ENCODE measurements at places on chromosomes 3 and 15.

DNA sequence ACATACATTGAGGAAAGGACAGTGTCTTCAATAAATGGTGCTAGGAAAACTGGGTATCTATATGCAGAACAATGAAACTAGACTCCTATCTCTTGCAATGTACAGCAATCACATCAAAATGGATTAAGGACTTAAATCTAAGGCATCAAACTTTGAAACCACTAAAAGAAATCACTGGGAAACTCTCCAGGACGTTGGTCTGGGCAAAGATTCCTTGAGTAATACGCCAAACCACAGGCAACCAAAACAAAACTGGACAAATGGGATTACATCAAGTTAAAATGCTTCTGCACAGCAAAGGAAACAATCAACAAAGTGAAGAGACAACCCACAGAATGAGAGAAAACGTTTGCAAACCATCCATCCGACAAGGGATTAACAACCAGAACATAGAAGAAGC is 14.5 kb downstream of the LAMP3 start:
- DNase-seq: peak; percentile 71

- DNase-seq: peak; percentile 94
Observed at GRCh38 chr15:50353251-50353974, 1.6 kb downstream of the GABPB1 start.

DNA sequence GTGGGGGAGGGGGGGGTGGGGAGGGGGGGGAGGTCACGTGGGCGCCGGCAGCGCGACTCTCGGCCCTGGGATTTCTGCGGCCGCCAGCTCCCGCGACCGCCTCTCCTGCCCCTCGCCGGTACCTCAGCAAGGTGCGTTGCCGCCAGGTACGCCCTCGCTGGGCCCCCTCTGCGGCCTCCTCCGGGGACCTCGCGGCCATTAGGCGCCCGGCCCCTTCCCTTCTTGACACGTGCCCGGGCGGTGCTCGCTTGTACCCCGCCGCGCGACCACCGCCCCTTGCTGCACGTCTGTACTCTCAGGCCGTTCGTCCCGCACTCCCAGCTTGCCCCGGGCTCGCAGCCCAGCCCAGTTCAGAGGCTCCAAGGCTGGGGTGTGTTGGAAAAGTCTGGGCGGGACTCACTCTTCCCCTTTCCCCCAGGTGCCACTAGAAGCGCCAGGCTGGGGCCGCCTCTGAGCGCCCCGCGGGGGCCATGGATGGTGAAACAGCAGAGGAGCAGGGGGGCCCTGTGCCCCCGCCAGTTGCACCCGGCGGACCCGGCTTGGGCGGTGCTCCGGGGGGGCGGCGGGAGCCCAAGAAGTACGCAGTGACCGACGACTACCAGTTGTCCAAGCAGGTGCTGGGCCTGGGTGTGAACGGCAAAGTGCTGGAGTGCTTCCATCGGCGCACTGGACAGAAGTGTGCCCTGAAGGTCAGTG is at the start of gene MAPKAPK3:
TSS of gene MAPKAPK3 (plus strand) at position 56 of the 696 bp plus-strand sequence. CDS start at position 471, 415 bp downstream.
- no peak for DNase-seq

DNA sequence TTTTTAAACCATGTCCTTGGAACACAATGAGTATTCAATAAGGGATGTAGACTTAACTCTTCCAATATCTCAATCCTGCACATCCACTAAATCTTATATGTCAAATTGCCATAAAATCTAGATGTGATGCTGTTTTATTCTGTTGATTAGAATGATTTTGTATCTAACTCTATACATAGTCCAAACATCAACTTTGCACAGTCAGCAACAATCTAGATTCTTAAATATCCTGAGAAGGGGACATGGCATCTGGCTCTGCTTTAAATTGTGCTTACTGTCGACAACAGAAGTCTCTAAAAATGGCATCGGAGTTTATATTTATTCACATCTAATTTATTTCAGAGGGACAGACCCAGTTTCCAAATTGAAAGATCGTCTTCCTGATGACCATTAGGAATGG is 276.2 kb downstream of the GAP43 start:
- no peak for DNase-seq

DNA sequence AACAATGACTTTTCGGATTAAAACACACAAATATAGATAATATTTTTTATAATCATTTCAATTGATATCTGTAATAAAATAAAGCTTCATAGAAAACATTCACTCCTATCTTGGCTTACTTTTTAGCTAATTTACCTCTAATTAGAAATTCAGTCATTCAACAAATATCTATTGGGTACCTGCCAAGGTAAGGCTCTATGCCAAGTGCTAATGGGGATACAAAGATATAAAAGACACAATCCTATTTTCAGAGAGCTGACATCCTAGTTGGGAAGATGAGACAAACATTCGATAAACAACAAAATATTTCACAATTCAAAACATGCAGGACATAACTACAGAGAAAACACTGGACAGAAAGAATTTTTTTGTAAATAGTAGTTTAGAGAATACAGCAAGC is 63.3 kb downstream of the ULK4 start:
- DNase-seq: no peak

GRCh38 chr15:31438601-31439265 is 112.1 kb downstream of the KLF13 start:
- DNase-seq: no peak

GRCh38 chr15:48084759-48085590 is 35.8 kb upstream of the SLC24A5 start:
- peak; percentile 84 for DNase-seq

DNA sequence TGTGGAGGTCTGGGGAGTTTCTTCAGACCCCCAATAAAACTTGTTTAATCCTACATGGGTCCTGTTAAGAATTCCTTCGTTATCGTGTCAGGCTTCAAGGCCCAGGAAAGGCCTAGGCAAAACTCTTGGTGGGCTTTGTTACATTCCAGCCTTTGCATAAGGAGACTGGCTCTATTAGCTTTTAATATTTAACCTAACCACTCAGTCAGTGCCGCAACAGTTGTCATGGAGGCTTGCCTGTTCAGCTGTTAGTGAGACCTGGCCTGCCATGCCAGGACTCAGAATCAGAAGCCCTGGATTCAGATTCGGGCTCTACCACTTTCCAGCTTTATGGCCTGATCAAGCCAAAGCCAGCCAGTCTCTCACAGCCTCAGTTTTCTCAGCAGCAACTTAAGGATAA is 19.6 kb downstream of the EIF1B start:
- DNase-seq: no peak

DNA sequence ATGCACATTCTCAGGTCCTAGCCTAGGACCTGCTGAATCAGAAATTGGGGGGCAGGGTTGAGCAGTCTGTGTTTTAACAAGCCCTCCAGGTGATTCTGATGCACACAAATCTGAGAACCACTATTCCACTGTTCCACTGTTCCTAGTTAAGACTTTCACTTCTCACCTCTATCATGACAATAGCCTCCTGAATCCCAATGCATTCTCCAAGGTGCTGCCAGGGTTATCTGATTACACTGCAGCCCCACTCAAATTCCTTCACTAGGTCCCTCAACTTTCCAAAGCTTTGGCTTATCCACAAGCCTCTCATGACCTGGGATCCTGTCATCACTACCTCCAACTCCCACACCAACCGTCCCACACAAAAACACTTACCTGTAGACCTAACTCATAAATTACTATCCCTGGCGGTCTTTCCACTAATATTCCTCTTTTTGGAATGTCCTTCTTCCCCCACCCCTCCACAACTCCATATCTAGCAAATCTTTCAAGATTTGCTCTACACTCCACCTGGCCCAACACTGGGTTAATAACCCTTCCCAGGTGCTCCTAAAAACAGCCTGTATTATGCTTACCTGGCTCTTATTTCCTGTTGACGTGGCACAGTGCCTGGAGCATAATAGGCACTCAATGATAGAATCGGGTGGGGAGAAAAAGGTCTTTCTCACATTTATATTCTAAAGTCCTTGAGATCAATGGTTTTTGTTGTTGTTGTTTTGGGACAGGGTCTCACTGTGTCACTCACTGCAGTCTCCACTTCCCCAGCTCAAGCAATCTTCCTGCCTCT is 27.2 kb downstream of the TBL1XR1 start:
- no peak for DNase-seq

- no peak for DNase-seq
Observed at GRCh38 chr3:23209103-23209502, 6.0 kb downstream of the UBE2E2 start.

GRCh38 chr3:127953091-127954035 is 38.3 kb downstream of the KBTBD12 start:
- DNase-seq: no peak

DNA sequence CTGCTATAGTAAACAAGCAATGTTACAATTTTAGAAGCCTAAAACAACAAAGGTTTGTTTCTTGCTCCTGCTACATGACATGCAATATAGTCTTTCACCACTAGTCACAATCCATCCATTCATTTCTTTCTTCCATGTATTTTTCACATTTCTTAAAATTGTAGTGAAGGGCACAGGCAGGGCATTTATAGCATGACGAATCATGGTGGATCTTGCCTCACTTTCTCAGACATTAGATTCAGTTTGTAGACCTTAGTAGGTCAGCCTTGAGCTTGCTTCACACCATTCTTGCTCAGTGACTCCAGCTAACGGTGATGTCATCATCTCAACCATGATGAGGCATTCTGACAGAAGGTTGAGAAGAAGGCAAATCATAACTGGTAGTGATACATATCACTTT is 546.8 kb downstream of the TBL1XR1 start:
- peak; percentile 33 for DNase-seq

DNA sequence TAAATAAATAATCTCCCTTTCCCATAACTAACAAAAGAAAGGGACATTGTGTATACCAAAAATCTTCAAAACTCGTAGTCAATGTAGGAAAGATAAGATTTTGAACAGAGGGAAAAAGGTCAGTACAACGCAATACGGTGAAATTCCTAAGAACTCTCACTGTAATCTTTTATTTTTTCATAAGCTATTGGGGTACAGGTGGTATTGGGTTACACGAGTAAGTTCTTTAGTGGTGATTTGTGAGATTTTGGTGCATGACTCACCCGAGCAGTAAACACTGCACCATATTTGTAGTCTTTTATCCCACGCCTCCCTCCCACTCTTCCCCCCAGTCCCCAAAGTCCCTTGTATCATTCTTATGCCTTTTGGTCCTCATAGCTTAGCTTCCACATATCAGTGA is 718.0 kb downstream of the TBL1XR1 start:
- DNase-seq: no peak

DNA sequence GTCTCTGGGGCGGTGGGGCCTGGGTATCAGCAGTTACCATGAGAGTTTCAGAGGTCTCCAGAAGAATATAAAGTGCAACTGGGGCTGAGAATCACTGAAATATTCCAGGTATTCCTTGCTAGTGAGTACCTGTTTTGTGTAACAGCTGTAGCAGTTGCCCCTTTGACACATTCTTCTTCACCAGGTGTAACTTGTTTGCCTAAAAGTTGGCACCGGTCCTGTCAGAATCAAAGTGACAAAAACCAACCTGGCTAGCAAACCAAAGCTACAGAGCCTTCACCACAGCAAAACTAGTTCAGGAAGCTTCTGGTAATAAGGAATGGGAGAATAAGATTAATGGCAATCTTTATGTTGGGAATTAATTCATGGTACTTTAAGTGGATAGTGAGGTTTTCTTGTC is 296.0 kb downstream of the NAALADL2 start:
- no peak for DNase-seq

GRCh38 chr3:177196008-177196455 is 1.2 kb downstream of the TBL1XR1 start:
- DNase-seq: peak; percentile 34

DNA sequence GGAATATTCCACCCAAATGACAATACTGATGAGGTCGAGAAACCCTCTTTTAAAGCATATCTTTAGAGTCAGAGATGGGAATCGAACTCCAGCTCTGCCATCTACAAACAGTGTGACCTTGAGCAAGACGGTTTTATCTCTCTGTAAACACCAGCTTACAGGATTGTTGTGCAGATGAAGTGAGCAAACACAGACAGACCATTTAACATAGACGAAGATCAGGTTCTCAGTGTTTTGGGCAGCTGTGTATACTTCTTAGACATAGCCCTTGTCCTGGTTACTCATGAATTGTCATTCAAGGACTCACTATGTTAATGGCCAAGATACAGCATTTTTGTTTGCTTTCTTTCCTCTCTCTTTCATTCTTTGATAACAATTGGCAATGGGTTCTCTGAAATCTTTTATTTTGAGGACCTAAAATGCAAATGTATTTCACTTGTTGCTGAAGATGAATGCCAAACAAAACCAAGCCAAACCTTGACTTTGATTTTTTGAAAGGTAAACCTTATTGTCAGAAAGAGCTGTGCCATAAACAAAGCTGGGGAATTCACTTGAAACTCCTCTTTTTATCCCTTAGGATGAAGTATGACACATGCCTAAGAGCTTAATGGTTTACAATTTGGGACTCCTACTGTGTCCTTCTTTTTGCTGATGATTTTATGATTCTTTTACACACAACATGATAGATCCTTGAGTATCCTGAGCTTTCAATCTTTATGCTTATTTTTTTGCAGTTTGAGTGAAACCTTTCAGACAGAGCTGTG is 250.0 kb upstream of the PDZRN3 start:
- DNase-seq: no peak

- DNase-seq: peak; percentile 89
Observed at GRCh38 chr15:82183121-82184031, 79.2 kb downstream of the EFL1 start.

DNA sequence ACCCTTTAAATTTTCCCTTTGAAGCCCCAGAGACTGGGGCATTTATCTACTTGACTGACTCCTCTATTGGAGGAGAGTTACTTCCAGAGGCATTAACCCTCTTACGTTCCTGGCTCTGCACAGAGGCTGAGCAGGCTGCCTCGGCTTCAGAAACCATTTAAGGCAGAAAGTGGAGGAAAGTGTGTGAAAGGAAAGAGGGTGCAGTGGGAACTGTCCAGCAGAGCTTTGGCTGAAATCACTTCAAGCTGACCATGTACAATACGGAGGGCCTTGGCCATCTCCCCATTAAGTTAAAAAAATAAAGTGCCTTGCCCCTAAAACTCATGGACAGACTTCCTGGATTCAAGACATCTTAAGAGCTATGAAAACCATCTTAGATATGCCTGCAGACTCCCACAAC is 238.7 kb downstream of the SV2B start:
- DNase-seq: peak; percentile 1

DNA sequence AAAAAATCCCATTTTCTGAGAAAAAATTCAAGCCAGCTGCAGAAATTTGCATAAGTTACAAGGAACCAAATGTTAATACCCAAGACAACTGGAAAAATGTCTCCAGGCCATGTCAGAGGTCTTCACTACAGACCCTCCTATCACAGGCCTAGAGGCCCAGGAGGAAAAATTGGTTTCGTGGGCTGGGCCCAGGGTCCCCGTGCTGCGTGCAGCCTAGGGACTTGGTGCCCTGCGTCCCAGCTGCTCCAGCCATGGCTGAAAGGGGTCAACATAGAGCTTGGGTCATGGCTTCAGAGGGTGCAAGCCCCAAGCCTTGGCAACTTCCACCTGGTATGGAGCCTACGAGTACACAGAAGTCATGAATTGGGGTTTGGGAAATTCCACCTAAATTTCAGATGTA is 78.0 kb downstream of the MYH15 start:
- no peak for DNase-seq

- DNase-seq: peak; percentile 40
Observed at GRCh38 chr15:74906067-74906449, 593 bp downstream of the FAM219B start.

GRCh38 chr3:102176333-102177050 is 258.3 kb upstream of the ZPLD1 start:
- DNase-seq: no peak

Data from choroid plexus epithelial cell (primary cell).